ENCODE measurements at places on chromosomes 12 and 14.

DNA sequence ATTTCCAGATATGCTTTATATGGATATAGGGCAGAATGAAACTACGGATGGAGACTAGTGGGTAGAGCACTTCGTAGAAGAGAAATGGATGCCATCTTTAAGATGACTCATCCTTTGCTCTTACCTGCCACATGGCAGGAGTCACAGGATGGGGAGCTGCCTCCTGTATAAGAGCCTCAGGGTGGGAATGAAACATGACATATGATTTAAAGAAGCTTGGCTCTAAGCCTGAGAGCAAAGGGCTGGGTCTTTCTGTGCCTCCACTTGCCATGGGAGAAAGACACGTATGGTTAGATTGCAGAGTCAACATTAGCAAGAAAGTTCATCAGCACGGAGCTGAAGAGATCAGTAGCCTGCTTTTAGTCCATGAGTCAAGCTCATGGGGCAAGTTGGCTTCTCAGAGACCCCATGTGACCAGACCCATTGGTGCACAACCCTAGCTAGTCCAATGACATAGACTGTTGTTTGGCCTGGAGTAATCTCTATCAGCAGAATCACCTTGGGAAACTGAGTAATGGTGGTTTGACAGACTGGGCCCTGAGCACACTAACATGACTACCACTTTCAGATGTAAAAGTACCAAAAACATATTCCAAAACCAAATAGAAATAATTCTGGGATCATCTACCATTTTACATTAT lies 38.1 kb upstream of the IL22 start:
- no peak for DNase-seq

GRCh38 chr12:58189030-58189429 lies 247.7 kb downstream of the ATP23 start:
- DNase-seq, result no peak

DNA sequence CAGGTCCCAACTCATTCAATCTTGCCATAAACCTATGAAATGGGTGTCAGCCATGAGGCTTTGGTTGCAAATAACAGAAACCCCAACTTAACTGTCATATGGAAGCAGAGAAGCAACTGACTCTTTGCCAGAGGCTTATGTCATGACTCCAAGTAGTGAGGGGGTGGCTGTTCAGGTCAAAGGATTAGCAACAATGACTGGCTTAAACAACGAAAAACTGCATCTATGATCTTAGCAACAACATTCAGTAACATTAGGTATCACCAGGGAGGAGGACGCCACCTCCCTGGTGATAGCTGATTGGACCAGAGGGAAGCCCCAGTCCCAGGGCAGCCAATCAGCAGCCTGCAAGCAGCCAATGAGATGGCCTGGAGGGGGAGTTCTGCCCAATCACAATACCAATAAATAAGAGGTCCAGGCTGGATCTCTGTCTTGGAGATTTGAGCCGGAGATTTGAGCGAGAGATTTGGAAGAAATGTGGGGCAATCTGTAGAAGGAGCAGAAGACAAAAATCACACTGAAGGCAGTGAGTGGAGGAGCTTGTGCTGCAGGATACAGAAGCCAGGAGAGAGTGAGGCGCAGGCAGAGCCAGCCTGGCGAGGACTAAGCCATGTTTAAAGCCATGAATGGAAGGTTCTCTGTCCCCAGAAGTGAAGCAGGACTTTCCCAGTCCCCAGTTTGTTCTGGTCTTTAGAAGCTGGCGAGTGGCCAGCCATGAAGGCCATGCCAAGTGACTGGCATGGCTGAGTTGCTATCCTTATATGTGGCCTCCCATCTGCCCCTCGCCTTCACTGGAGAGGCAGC lies 93.3 kb downstream of the CALM1 start:
- no peak for DNase-seq

DNA sequence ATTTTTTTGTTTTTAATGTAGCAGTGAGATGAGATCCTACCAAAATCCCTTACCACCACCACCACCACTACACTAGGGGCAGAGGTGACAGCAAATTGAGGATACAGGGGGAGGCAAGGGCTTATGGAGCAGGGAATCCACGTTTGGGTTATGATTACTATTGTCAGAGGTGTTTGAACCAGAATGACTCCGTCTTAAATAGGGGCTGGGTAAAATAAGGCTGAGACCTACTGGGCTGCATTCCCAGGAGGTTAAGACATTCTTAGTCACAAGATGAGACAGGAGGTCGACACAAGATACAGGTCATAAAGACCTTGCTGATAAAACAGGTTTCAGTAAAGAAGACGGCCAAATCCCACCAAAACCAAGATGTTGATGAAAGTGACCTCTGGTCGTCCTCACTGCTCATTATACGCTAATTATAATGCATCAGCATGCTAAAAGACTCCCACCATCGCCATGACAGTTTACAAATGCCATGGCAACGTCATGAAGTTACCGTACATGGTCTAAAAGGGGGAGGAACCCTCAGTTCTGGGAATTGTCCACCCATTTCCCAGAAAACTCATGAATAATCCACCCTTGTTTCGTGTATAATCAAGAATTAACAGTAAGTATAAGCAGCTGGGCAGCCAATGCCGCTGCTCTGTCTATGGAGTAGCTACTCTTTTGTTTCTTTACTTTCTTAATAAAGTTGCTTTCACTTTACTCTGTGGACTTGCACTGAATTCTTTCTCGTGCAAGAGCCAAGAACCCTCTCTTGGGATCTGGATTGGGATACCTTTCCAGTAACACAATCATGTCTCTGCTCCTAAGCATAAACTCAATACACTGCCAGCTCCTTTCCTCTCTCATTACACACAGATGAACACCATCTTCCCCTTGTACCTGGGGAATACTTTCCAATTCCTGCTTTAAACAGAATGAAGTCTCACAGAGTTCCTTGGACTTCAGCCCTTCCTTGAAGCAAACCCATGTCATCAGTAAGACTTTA lies 16.7 kb upstream of the CRY1 start:
- DNase-seq, result no peak

- no peak for DNase-seq
Observed at GRCh38 chr12:119634743-119635142, 33.2 kb upstream of the PRKAB1 start.

DNA sequence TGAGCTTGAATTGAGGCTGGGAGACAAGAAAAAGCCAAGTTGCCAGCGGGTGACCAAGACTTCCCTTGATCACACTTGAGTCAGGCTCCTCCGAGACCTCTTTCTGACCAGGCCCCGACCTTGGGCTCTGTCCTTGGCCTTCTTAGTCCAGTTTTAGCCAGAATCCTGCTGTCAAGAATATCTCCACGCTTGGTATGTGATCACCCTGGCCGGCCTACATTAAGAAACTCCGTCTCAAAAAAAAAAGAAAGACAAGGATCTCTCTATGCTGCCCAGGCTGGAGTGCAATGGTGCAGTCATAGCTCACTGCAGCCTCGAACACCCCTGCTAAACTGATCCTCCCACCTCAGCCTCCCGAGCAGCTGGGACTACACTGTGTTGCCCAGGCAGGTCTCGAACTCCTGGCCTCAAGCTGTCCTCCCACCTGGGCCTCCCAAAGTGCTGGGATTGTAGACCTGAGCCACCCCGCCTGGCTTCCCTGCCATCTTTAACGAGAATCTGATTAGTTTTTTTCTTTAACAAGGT lies 1.0 kb upstream of the ITPK1 start:
- DNase-seq, result no peak

DNA sequence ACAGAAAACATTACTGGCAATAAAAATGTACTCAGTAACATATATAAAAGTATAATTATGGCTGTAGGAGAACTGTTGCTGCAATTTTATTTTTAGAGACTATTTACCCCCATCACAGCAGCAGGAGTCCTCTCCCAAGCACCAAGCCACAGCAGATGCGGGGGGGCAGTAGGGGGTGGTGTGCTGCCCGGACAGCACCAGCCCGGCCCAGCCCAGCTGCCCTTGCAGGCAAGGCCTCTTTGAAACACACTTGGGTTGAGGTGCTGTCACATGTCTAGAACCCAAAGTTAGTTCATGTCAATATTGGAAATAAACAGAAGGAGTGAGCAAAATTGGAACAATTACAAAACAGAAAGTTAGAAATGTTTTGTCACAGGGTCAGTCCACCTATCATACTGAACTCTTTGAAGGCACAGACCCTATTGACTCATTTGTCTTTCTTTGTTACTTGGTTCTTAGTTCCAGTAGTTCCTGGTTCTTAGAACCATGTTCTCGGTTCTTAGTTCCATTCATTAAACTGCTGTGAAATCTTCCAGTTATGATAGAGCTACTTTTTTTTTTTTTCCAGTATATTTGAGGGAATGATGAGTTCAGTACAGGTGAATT lies 22.7 kb downstream of the CCNK start:
- no peak for DNase-seq

DNA sequence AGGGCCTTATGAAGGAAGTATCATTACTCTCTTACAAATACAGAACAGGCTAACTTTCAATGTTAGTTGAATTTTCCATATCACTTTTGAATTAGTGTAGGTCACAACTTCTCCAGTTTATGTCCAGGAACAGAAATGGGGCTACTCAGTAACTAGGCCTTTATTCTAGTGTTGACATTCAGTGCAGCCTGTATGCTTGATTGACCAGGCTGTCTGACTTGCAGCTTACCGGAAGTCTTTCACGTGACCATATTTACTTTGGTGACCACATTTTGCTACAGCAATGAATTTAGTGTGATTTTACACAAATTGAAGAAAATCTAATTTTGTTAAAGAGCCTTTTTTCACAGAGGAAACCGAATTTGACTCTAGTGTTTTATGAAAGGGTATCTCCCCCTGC lies 12.4 kb downstream of the MTERF2 start:
- DNase-seq, result no peak

DNA sequence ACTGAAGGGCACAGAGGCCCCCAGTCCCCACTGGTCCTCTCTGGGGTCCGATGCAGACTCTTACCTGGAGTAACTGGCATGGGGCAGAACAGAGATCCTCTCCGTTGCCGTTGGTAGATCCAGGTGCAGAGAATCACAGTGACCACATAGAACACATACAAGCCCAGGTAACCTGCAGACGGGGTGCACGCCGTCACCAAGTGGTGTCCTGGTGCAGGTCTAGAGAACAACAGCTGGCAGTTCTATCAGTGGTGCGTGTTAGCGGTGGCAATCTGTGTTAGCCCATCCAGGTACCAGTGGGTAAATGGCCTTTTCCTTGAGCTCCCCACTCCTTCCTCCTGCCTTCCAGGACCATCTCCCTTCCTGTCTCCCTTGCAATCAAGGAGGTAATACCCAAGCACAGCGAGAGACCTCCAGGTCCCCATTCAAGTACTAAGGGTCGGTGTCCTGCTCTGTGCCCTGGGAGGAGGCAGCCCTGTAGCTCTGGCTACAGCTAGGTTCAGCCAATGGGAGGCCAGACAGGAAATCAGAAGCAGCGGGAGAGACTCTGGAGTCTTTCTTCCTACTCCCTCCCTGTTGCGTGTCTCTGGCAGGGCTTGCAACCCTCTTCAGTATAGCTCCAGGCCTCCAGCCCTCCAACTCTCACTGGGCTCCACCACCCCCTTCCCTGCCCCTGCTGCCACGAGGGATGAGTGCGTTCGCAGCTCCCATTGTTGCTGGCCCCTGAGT lies 15.8 kb downstream of the SLC8B1 start:
- DNase-seq, result no peak

- no peak for DNase-seq
Observed at GRCh38 chr12:73342733-73343132, 1070.6 kb downstream of the TRHDE start.

DNA sequence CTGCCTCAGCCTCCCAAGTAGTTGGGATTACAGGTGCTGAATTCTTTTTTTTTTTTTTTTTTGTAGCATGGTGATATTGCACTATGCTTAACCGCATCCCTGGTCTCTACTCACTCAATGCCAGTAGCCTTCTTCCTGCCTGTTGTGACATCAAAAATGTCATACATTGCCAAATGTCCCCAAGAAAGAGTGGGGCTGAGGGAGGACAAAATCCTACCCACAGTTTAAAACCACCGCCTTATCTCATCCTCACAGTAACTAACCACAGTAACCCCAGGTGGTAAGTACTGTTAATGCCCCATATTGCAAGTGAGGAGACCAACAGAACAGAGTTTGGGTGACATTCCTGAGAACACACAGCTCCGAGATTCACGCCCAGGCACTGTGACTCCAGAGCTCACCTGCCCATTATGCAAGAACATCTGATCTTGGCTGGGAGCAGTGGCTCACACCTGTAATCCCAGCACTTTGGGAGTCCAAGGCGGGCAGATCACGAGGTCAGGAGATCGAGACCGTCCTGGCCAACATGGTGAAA lies 19.6 kb downstream of the MORN3 start:
- DNase-seq, result no peak

GRCh38 chr12:79433465-79434072 lies 257.2 kb downstream of the PAWR start:
- DNase-seq, result no peak

- no peak for DNase-seq
Observed at GRCh38 chr14:73742520-73743238, 28.5 kb upstream of the PNMA1 start.

- no peak for DNase-seq
Observed at GRCh38 chr12:57623385-57623784, 9.6 kb downstream of the B4GALNT1 start.

DNA sequence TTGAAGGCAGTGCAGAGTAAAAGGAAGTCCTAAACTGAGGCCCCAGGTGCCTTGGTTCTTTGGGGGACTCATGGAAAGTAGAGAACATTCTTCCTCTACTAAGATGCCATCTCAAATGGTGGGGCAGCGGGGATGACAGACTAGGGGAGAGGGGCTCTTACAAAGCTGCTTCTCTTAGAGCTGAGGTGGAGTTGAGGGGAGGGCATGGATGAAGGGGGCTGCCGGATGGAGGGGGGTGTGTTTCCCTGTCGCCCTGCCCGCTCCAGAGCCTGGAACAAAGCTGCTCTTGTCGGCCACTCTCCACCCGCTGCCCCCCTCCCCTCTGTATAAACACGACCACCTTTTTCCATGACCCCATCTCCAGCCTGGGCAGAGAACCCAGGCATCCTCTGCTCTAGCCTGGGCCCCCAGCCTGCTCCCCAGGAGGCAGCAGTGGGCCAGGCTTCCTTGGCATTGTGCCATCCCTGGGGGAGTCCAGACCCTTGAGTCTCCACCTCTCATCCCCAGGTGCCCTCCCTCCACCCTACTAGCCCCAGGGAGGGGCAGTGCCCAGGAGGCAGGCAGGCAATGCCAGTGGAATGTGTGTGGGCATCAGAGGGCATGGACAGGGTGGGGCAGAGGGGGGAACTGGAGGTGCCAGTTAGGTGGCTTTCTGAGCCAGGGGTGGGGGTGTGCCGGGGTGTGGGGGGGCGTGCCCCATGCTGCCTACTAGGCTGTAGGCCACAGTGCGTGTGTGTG lies 1.7 kb downstream of the RARG start:
- no peak for DNase-seq

DNA sequence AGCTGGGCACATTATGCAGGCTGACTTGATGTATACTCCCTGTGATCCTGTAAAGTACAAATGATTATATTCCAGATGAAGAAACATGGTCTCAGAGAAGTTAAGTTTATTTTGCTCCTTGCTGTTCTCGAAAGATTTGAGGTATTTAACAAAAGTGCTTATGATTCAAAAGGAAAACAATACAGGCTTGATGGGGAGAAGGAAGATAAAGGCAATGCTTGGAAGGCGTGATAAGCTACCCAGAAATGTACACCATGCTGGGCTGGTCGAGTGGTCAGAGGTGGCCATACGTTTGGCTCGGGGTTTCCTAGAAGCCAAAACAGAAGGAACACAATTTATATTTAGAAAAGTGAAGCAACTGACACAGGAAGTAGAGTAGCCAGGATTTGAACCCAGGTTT lies 201.0 kb downstream of the KTN1 start:
- DNase-seq, result no peak

Data from DMS 273 treated with DMSO at 0.1 percent for 48 hours (cell line).